T follicular helper cell (primary cell): ENCODE measurements at places on chromosomes 2 and 18.

- no peak for DNase-seq
Observed at GRCh38 chr18:24024425-24024824, 9.9 kb downstream of the TTC39C start.

DNA sequence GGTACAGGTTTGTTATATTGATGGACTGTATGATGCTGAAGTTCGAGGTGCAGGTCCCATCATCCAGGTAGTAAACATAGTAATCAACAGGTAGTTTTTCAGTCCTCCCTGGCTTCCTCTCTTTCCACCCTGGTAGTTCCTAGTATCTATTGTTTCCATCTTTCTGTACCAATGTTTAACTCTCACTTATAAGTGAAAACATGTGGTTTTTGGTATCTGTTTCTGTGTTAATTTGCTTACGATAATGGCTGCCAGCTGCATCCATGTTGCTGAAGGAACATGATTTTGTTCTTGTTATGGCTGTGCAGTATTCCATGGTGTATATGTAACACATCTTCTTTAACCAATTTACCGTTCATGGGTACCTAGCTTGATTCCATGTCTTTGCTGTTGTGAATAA is 69.6 kb upstream of the LRRTM1 start:
- no peak for DNase-seq

GRCh38 chr2:218024336-218024735 is 21.5 kb upstream of the TNS1 start:
- no peak for DNase-seq

GRCh38 chr2:223952280-223952968 is 4.8 kb upstream of the MRPL44 start:
- DNase-seq, result no peak
